ENCODE measurements at places on chromosomes 7 and 10.

DNA sequence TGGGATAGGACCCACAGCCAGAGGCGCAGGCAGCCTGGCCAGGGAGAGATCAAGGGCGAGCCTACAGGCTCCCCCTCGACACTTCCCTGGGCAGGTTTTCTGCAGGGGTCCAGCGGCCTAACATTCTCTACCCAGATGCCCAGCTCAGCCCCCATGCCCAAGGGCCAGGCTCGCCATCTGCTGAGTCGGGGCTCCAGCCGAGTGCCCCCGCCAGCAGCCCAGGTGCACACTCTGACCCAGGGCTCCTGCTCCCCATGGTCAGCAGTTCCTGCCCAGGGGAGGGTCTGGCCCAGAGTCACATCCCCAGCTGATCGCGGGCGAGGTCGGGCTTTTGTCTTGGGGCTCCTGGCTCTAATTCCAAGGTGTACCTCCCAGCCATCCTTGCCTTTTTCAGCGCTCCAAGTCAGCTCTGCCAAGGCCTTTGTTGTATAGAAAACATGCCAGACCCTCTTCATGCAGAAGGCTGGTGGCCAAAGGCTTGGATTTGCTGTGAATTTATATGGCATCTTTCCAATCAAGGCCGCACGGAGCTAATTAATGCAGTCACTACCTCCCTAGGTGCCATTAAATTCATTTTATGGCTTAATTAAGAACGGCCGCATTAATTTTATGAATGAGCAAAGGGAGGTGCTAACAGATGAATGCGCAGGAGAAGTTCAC is 120.6 kb downstream of the LRRC18 start:
- DNase-seq = no peak

GRCh38 chr7:75732764-75733630 is 5.7 kb downstream of the HIP1 start:
- DNase-seq = no peak

GRCh38 chr10:44647877-44648542 is 263.1 kb upstream of the CXCL12 start:
- DNase-seq = no peak

- DNase-seq = no peak
Observed at GRCh38 chr10:82922755-82923154, 1047.8 kb downstream of the NRG3 start.

DNA sequence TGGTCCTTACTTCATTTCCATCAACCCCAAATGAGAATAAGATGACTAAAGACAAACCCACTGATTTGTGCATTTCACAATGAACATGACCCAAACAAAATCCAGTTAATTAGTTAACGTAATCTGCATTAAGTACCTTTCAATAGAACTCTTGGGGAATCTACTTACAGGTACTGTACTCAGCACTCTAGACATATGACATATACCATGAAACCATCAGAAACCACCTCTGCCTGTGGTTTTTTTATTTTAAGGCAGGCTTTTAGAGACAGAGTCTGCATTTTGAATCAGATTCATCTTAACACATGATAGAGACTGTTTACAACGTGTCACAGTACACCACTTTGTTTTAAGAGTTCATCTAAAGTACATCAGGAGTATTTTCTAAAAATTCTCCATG is 168.4 kb downstream of the BTAF1 start:
- no peak for DNase-seq

- DNase-seq = no peak
Observed at GRCh38 chr10:70604106-70604505, 1.6 kb upstream of the PRF1 start.

DNA sequence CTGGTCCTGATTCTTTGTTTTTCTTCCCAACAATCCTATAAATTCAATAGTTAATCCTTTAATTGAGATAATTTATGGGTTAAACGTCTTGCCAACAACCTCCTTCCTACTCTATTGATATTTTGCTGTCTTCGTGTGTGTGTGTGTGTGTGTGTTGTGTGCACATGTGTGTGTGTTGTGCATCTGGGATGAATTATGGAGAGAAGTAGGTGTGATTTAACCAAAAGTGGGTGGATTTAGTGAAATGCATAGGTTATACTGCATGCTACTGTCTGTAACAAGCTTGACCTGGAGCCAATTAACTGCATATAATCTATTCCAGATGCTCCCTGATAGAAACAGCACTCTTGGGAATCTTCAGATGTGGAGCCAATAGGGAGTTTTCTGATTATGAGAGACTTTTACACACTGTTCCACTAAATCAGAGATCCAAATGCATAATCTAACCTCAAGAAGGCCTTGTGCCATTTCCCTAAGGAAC is 61.2 kb downstream of the SEMA3D start:
- no peak for DNase-seq

- DNase-seq = no peak
Observed at GRCh38 chr10:12319076-12319475, 30.3 kb upstream of the CAMK1D start.

DNA sequence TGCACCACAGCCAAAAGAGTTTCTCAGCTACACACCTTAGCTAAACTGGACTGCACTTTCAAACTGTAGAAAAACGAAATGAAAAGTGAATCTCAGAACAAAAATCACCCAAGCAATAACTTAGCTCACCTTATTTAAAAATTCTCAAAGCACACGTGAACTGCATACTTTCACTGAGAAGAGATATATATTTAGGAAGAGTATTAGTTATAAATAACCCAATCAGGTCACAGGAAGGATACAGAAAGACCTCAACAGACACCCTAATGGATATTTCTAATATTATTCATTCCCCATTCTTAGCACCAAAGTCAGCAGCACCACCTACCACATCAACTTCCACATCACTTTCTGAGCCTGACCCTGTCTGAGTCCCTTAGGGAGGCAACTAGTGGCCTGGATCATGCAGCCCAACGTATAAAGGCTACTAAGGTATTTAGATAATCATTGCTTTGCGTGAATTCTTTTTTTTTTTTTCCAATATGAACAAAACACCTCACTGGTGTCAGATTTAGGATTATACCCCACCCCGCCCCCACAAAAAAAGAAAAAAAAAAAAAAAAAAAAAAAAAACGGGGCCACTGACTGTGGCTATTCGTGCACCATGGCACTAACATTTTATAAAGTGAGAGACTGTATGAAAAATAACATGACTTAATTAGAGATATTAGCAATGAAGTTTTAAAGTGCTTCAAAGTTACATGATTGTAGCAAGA is 2.6 kb downstream of the ABI1 start:
- no peak for DNase-seq

- no peak for DNase-seq
Observed at GRCh38 chr10:74083304-74083703, 67.3 kb downstream of the AP3M1 start.

DNA sequence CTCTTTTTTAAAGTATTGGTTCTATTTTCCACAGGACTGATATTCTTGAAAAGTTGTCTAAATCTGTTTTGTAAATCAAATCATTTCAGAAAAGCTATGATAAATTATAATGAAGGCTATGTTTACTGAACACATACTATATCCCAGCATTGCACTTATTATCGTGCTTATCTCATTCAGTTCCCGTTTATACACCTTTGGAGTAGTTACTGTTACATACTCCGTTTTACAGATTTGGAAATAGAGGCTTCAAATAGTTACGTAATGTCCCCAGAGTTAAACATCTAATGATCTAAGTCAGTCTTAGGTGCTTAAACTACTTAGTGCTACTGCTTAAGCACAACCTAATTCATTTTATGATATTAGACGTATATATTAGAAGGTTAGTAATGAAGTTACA is 1.2 kb downstream of the NUP205 start:
- no peak for DNase-seq

DNA sequence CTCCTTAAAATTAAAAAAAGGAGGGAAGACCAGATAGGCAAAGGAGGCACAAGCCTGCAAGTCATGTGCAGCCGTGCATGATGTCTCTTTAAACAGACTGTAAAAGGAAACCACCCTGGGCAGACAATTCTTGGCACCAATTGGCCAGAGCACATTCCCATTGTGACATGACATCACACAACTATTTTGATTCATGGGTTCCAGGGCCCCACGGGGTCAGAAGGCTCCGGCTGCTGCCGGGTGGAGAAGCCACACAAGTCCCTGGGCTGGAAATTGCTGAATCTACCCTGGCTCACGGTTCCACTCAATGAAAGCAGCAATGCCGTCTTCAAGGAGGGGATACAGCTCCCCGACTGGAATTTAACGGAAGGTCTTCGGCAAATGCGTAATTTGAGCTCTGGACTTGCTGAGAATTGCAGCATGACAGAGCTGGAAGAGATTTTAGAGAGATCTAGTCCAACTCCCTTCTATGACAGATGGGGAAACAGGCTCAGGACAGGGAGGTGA is 140.5 kb downstream of the PRKAG2 start:
- DNase-seq = no peak

GRCh38 chr10:132305654-132306342 is 2.0 kb downstream of the STK32C start:
- no peak for DNase-seq

GRCh38 chr10:112724404-112724991 is 225.5 kb upstream of the TCF7L2 start:
- no peak for DNase-seq

DNA sequence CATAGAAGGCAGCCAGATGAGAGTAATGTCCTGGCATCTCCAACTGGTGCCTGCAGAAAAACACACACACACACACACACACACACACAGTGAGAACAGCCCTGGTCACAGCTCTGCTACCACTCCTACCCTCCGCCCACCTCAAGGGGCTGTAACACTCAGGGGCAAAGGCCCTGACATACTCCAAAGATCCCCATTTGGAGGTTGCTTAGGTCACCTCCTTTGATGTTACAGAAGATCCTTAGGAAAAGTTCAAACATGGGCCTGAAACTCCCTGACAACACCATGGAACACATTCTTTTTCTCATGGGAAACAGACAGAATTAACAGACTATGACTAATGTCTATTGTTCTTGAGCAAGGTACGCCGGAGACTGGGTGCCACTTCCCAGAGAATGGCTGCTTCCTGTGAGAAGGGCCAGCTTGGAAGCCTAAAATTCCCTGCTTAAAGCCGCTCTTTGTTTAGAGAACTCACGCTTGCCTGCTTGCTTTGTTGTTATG is 27.7 kb downstream of the DENND11 start:
- DNase-seq = no peak

- DNase-seq = no peak
Observed at GRCh38 chr7:37391791-37392672, 56.6 kb downstream of the ELMO1 start.

- no peak for DNase-seq
Observed at GRCh38 chr7:2052657-2053048, 180.1 kb downstream of the MAD1L1 start.

DNA sequence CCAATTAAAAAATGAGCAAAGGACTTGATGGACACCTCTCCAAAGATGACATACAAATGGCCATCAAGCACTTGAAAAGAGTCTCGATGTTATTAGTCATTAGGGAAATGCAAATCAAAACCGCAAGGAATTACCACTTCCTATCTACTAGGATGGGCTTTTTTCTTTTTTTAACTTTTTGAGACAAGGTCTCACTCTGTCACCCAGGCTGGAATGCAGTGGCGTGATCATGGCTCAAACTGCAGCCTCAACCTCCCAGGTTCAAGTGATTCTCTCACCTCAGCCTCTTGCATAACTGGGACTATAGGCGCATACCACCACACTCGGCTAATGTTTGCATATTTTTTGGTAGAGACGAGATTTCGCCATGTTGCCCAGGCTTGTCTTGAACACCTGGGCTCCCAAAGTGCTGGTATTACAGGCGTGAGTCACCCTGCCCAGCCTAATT is 13.6 kb downstream of the NKX1-2 start:
- no peak for DNase-seq

GRCh38 chr7:26153823-26154783 is 2.1 kb downstream of the NFE2L3 start:
- peak; percentile 58 for DNase-seq

- no peak for DNase-seq
Observed at GRCh38 chr10:86375204-86375603, 8.6 kb upstream of the GRID1 start.

DNA sequence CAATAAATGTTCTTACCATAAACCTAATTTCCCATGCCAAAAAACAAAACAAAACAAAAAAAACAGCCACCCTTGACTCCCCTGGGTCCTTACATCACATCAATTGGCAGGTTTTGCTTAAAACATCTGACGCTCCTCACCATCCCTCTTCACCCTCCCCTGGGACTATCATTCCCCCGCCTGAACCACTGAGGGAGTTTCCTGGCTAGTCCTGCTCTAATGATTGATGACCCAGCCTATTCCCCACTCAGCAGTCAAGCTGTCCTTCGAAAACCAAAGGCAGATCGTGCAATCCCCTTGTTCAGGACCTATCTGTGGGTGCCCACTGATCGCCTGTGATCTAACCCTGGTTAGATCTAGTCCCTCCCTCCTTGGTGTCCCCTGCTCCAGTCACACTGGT is 11.2 kb upstream of the FRMPD2 start:
- DNase-seq = no peak

DNA sequence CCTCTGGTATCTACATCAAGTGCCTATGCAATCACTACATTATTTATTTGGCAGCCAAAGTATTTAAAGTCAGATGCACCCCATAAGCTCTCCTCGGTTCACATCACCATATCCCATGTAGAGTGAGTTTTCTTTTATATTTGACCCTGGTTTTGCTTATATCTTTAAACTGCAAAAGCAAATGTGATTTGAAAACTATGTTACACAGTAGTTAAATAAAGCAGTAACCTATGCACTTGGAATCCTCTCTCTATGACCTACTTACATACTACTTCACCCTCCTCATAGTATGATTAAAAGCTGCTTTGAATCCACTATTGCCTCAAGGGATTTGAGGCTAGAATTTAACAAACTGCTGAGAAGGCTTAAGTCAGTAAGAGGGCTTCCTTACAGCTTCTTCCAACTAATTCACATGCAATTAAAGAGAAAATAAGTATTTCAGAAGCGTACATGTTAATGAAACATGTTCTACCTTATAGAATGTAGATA is 2.2 kb upstream of the CELF2 start:
- DNase-seq = no peak

DNA sequence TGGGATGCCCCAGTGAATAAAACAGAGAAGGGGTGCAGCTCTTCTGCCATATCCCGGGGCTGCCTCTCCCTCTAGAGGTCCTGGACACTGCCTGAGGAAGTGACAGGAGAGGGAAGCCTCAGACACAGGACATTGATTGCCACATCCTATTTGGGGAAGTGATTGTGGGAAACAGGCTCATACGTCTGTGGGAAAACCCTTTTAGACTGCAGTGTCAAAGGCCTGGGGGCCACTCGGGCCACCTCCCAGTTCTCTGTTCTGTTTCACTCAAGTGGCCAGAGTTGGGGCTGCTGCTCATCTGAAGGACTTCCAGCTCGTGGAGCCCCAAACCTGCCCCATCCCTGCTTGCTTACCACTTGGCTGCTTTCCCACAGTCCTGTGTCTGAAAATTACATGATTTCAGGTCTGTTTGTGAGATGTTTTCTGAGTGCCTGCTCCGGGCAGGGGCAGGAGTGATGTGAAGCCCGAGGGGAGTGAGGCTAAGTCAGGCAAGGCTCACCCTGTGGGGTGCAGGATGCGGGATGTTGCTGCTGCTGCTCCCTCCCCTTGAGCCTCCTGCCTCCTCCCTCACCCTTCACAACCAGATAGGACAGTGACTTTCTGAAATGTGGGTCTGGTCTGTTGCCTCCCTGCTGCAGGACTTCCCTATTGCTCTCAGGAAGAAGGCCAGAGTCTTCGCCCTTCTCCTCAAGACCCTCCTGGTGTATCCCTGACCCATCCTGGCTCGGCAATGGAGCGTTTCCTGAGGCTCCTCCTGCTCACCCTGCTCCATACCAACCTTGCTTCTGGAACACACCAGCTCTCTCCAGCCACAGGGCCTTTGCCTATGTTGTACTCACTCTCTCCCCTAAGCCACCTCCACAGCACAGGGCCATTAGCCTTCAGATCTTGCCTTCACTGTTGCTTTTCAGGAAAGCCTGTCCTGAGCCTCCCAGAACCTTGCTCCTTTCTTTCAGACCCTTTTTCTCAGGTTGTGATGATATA is 58.4 kb downstream of the NEURL1 start:
- DNase-seq = no peak

GRCh38 chr7:155414547-155415492 is 43.1 kb upstream of the EN2 start:
- no peak for DNase-seq

Measured in activated naive CD4-positive, alpha-beta T cell treated with Interleukin-2 at 50 U/mL for 16 hours (primary cell).